ENCODE measurements at places on chromosomes 6 and 20. TPM values are rescaled to one million over a fixed set of nuclear protein-coding genes. Genes with fewer than 3 reads are reported as not detected.

Gene IL17F
- polyA plus RNA-seq, result not detected

Gene POM121L2
- polyA plus RNA-seq, result not detected

Gene MEP1A
- polyA plus RNA-seq, result not detected

Gene OR2B6
- polyA plus RNA-seq, result not detected

Gene SLC17A3
- polyA plus RNA-seq, result not detected

Gene TDP2
- polyA plus RNA-seq, result 27.7 TPM

Gene HSPA1L
- 3.6 TPM for polyA plus RNA-seq

Gene LY6G6C
- polyA plus RNA-seq, result not detected

DNA sequence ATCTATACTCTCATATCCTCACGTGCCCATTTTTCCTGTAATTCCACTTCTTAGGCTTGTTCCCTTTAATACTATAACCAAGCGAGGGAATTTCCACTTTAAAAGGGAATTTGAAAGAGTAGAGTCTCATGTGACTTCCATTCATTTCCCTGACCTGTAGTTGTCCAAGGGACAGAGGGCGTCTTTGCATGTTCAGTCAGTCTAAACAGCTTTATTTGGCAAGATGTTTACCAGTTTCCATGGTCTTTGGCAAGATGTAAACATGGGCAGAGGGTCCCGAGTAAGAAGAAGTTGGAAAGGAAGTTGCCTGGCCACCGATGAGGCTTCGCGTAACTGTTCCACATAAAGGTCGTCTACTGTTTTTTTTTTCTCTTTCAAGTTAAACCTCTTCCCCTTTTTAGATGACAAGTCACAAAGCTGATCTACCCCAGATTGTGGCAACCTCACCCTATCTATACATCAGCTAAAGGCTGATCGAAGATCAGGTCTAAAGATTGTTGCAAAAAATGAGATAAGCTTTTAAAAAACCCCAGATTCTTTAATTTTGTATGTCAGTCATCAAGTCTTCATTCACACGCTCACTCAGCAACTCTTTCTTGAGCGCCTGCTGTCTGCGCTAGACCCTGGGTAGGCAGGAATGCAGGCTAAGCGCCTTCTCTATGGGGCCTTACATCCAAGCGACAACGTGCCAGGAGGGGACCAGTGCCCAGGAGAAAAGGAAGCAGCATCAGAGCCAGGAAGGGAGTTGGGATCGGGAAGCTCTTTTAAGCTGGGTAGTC lies 31.7 kb upstream of the CCR6 start:
- DNase-seq, result no peak

DNA sequence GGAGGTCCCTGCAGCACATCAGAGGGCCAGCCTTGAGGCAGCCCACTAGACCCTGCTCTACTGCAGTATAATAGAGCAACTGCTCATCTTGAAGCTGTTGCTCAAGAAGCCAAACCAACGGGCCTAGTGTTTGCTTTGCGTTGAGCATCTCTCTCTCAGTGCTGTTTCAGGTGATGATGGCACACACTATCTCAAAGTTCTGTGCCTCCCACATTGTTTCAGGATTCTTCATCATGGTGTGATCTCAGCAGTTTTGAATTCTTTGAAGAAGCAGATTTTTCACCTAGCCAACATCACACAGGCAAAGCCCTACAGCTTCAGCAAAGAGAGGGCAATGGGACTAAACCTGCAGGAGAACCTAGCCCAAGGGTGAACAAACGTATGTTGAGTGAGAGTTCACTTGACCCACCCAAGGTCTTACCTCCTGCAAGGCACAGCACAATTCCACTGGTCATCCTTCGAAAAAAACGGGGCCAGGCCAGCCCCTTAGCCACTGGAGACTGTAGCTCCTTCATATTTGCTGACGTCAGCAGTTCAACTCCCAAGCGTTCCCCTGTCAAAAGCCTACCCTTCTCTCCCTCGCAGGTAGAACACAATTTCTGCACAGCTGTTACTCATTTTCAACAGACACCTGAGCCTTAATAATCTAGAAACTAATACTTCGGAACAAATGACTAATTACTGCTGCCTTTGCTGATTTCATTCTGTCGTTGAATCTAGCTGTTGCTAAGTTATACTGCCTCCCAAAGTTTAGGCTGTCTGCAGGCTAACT lies 15.8 kb downstream of the MYB start:
- DNase-seq, result no peak

DNA sequence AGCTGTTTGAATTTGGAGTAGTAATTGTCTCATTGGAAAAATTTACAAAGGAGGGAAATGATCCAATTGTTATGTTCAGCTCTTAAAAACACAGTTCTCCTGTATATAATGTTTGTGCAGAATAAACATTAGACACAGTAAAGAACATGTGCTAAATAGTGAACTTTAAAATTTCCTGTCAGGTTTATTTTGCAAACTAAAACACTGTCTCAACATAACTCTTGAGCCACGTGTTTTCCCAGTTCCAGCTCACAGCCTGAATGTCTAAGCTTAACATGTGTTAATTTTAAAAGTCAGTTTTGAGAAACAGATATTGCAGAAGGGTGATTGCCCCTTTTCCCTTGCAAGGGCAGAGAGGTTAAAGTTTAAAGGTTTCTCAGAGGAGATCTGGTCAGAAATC lies 20.6 kb downstream of the EPHA7 start:
- DNase-seq, result no peak

GRCh38 chr6:135179920-135180541 lies 1.1 kb upstream of the MYB start:
- no peak for DNase-seq

GRCh38 chr6:38193481-38194281 lies 374.2 kb downstream of the ZFAND3 start:
- DNase-seq, result no peak

DNA sequence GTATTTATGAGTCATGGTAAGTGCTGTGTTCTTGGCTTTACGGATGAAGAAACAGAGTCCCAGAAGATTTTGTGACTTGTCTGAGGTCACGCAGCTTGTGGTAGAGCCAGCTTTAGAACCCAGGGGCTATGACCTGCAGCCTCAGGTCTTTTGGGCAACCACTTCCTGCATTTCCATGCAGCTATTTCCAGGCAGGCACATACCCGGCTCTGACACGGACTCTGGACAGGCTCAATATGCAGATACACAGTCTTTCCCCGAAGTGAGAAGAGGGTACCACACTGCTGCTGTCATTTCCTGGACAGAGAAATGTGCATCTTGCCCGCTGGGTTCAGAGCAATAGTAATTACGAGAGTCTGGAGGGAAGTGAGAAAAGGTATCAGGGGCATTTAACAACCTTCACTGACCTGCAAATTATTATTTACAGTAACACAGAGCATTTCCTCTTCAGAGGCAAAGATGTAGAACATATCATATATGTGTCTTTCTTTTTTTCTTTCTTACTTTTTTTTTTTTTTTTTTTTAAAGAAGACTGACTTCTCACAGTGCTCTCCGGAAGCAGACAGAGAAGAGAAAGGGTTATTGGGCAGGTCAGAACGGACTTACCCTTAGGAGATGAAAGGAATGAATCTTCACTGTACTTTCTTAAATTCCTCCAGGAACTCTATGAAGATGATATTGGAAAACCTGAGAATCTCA lies 185.1 kb downstream of the CLIC5 start:
- DNase-seq, result no peak

- DNase-seq, result no peak
These were observed 103.6 kb downstream of the COL21A1 start for GRCh38 chr6:56143796-56144195.

GRCh38 chr20:35674921-35675320 lies 10.2 kb upstream of the CPNE1 start:
- DNase-seq, result no peak

DNA sequence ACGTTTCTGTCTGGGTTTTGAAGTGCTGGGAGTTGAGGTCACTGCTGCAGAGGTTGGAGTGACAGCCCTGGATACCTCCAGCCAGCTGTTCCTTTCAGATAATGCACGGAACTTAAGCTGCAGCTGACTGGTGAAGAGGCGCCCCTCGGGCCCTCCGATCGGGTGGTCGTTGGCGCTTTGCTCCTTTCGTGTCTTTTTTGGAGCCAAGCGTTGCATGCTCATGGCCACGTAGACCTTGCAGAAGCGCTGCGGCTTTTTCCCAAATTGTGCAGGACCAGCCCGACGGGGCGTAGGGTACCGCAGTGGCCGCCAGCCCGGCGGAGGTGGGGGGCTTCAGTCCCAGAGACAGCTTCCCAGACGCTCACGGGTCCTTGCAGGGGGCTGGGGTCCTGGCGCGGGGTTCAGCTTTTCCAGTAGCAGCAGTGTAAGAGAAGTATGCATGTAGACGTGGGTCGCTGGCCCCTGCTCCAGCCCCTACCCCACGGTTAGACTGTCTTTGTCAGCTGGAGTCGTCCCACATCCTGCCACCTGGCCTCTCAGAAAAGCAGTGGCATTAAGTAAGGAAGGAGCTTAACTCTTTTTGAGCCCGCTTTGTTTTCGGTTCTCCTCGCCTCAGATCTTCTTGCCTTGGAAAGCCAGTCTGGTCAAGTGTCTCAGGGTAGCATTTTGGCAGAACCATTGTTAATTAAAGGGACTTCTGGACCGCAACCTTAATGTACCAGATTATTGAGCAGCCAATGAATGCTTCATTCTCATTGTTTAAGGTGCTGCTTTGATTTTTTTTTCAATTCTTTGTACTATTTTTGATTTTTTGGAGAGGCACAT lies 838 bp downstream of the TNFAIP3 start:
- DNase-seq, result peak; percentile 51

DNA sequence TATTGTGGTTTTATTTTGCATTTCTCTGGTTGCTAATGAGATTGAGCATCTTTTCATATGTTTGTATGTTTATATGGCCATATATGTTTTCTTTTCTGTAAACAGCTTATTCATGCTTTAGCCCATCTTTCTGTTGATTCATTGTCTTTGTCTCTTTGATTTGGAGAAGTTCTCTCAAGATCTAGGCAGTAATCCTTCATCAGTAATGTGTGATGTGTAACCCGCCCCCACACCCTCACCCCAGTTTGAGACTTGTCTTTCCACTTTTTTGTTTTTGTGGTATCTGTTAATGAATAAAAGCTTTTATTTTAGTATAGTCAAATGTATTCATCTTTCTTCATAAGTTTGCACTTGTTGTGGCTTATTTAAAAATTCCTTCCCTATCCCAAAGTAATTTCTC lies 26.0 kb downstream of the ZC3H12D start:
- DNase-seq, result no peak

- no peak for DNase-seq
These were observed 232.5 kb downstream of the BTBD9 start for GRCh38 chr6:38407192-38407591.

GRCh38 chr6:25154034-25154596 lies 125.1 kb upstream of the CARMIL1 start:
- no peak for DNase-seq

- no peak for DNase-seq
These were observed 4.8 kb downstream of the LRP11 start for GRCh38 chr6:149859368-149859767.

GRCh38 chr6:36958775-36959554 lies 4.4 kb downstream of the PI16 start:
- no peak for DNase-seq

DNA sequence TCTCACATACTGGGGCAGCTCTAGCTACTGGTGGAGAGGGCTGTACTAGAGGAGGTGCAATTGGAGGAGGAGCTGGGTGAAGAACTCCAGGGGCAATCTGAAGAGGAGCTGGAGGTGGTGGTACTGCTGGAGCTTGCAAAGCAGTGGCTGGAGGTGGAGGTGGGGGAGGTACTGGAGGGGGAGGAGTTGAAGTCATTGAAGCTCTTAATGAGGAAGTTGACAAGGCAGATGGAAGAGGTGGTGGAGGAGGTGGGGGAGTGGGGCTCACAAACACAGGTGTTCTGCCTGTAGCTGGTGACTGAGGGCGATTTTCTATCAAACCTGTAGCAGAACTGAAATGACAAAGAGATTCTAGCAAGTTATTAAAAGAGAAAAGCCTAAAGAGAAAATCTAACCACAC lies 77.6 kb downstream of the WASF1 start:
- no peak for DNase-seq

DNA sequence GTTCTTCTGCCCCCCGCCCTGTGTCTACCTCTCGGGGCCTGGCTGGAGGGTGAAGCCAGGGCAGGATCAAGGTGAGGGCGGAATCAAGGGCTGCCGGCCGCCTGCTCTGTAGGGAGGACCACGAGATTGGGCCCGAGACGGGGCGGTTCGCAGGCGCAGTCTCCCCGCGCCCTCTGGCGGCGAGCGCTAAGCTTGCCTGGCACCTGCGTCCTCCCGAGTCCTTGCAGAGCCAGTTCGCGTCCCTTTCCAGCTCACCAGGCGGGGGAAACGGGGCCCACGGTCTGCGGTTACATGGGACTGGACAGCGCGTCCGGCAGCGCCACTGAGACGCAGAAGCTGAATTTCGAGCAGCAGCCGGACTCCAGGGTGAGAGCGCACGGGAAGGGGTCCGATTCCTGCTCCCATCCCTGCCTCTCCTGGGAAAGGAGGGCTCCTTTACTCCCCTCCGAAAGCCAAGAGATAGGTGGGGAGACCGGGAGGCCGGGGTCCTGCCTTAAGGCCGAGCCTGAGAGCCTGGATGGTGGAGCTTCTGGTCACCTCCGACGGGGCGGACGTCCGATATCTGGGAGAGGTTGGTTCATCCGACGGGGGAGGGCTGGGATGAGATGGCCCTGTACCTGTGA lies 3.6 kb upstream of the MATN4 start:
- DNase-seq, result no peak

- no peak for DNase-seq
These were observed 176.6 kb downstream of the TRIM27 start for GRCh38 chr6:28747083-28747630.

GRCh38 chr6:25535632-25536225 lies 116.3 kb upstream of the SCGN start:
- no peak for DNase-seq

DNA sequence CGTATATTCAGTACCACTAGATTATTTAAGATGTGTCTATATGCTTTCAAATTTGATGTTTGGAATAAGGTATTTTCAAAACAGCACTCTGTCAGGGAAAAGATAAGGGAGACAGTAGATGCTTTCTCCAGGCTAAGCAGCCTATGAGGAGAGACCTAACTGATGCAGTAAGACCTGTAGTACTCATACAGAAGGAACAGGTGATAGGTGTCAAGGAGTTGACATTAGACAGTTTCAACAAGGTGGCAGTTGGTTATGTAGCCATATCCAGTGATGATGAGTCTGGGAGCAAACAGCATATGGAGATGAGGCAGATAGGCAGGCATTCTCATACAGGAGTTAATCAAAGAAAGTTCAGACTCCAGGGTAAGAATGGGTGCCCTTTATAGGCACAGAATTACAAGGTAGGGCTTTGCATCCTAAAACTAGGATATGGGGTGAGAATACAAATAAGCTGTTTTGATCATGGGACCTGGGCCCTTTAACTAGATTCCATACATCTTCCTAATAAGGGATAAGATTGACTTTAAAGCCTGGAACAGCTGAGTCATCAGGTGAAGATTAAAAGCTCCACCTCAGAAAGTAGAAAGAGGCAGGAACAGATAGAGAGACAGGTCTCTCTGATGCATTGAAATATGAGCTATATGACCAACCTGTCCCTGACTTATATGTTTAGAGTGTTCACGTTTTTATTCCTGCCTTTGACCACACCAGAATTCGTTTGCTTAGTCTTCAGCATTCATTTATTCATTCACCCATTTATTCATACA lies 7.9 kb downstream of the RSPH4A start:
- no peak for DNase-seq

- no peak for DNase-seq
These were observed 17.6 kb downstream of the NEDD9 start for GRCh38 chr6:11214901-11215300.

All from muscle of arm (tissue), 14 donors.